Stimulated activated CD8-positive, alpha-beta memory T cell treated with anti-CD3 and anti-CD28 coated beads, Interleukin-4, amount 100 ng/mL, for 1 hour (primary cell): ENCODE measurements at places on chromosomes 16 and 17.
A peak's percentile ranks its signal among the peaks of the same experiment; 100 is the strongest.

DNA sequence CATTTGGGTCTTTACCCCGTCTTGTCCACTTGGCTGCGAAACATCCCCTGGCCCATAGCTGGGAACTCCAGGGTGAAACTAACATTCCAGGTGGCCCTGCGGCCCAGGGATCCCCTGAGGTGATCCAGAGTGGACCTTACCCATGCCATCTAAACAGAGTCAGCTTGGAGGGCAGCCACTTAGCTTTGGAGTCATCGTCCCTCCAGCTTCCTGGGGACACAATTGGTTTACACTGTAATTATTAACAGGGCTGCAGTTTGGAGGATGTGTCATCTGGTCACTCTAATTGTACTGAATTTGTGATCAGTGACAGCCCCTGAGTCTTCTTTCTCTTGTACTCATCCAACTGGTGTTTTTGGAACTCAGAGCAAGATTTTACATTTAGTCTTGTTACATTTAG lies 149.9 kb downstream of the ENGASE start:
- DNase-seq: no peak

- no peak for DNase-seq
These were observed 6.8 kb upstream of the SMTNL2 start for GRCh38 chr17:4577386-4577993.

DNA sequence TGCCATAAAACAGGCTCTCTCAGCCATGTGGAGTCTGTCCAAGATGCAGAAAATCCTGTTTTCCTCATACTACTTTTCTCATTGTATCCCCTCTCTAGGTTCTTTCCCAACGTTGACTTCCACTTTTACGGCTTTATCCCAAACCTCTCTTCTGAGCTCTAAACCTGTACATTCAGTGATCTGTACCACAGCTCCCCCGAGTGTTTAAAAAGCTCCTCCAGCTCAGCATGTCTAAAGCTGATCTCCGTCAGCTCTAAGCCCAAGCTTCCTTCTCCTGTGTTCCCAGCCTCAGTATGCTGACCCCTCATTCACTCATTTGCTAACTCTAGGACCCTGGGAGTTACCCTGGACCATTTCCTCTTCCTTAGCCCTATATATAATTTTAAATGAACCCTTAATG lies 144.6 kb downstream of the DNAH9 start:
- DNase-seq: no peak

- no peak for DNase-seq
These were observed 9.7 kb downstream of the HPR start for GRCh38 chr16:72072514-72073342.

- DNase-seq: no peak
These were observed 708.0 kb upstream of the SOX9 start for GRCh38 chr17:71412803-71413202.

DNA sequence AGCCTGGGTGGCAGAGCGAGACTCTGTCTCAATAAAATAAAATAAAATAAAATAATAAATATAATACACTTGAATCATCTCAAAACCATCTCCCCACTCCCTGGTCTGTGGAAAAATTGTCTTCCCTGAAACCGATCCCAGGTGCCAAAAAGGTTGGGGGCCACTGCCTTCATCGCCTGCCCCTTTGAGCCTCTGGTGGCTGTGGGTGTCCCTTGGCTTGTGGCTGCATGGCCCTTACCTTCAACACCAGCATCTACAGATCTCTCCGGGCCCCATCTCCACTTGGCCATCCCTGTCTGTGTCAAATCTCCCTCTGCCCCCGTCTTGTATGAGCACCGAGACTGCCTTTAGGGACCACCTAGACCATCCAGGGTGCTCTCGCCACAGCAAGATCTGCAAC lies 177.3 kb downstream of the SEC14L1 start:
- no peak for DNase-seq

DNA sequence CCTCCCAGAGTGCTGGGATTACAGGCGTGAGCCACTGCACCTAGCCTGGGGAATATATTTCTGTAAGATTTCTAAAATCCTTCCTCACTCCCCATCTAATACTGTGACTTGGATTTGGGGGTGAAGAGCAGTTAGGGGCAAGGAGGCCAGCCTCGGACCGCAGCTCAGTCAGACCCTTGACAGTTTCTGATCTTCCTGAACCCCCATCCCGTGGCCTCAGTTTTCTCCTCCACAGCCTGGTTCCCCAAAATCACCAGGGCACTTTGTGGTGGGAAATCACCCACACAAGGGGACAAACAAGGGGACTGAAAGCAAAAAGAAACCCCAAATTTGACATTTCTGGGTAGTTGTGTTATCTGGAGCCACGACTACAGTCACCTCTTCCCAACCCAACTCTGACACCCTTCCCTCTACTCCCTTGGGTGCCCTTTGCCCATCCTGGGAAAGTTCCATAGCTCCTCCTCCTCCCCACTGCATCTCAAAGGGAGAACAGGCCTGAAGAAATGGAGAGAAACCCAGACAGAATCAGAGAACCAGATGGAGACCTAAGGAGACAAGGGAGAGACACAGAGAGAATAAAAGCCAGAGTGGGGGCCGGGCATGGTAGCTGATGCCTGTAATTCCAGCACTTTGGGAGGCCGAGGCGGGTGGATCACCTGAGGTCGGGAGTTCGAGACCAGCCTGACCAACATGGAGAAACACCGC lies 2.8 kb upstream of the STAT5A start:
- DNase-seq: no peak

GRCh38 chr17:72266112-72266775 lies 145.4 kb downstream of the SOX9 start:
- no peak for DNase-seq

DNA sequence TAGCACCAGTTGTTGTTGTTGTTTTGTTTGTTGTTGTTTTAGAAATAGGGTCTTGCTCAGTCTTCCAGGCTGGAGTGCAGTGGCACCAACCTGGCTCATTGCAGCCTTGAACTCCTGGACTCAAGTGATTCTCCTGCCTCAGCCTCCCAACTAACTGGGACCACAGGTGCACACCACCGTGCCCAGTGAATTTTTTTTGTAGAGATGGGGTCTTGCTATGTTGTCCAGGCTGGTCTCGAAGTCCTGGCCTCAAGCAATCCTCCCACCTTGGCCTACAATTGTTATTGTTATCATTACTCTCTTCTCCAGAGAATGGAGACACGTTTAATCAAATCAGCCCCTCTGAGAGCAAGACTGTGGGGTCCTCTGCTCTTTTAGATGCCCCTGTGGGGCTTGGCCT lies 42.7 kb upstream of the EMP2 start:
- DNase-seq: no peak

GRCh38 chr16:87107201-87107600 lies 210.0 kb downstream of the C16orf95 start:
- DNase-seq: no peak

- no peak for DNase-seq
These were observed 101.4 kb downstream of the TNFRSF13B start for GRCh38 chr17:16870253-16871245.

- DNase-seq: peak; percentile 33
These were observed 787 bp downstream of the CTCF start for GRCh38 chr16:67562918-67563707.

- DNase-seq: no peak
These were observed 83.1 kb upstream of the AXIN2 start for GRCh38 chr17:65644545-65644944.

- DNase-seq: no peak
These were observed 240.0 kb upstream of the IRX5 start for GRCh38 chr16:54690710-54691109.

GRCh38 chr17:12592941-12593340 lies 72.7 kb upstream of the MYOCD start:
- no peak for DNase-seq

- DNase-seq: no peak
These were observed 41.6 kb upstream of the TAC4 start for GRCh38 chr17:49889500-49889899.

- no peak for DNase-seq
These were observed 4.4 kb downstream of the SNAI3 start for GRCh38 chr16:88681709-88682451.

DNA sequence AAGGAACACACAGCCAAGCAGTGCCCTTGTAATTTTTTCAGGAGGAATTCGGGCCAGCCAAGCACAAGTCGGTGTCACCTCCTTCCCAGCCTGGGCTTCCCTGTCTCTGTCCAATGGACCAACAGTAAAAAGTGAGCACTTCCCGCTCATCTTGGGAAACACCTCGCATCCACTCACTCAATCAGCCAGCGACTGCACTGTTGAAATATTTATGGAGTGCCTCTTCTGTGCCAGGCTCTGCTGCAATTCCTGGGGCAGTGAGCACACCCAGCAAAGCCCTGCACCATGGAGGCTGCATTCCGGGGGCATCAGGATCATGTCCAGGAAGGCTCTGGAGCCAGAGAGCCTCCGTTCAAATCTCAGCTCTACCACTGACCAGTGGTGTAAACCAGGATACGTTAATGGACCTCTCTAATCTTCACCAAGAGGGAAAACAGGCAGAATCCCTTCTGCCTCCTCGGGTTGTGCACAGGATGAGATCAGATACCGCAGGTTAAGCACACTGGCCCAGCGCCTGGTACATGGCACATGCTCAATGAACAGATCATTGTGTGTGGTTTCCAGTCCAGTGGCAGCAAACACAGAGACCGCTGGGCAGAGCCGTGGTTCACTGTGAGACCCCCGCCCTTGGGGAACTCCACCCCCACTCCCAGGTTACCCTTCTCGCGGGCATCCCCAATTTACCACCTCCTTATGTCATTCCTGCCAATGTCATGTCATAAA lies 194.3 kb downstream of the ZNF423 start:
- DNase-seq: no peak

DNA sequence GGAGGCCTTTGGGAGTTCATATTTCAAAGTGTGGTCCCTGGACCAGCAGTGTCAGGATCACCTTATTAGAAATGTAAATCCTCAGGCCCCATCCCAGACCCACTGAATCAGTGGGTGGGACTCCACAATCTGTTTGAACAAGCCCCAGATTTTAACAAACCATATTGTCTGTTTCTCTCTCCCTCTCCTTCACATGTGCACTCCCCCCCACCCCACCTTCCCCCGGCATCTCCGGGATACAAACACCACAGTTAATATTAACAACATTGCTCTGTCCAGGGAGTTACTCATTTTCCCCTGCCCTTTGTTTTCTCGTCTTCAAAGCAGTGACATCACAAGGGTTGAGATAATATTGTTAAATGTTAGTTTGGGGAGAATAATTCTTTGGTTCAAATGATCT lies 127.3 kb downstream of the KATNIP start:
- DNase-seq: no peak

- no peak for DNase-seq
These were observed 18.1 kb upstream of the C16orf87 start for GRCh38 chr16:46848768-46849764.

GRCh38 chr17:65537845-65538674 lies 23.4 kb downstream of the AXIN2 start:
- no peak for DNase-seq

DNA sequence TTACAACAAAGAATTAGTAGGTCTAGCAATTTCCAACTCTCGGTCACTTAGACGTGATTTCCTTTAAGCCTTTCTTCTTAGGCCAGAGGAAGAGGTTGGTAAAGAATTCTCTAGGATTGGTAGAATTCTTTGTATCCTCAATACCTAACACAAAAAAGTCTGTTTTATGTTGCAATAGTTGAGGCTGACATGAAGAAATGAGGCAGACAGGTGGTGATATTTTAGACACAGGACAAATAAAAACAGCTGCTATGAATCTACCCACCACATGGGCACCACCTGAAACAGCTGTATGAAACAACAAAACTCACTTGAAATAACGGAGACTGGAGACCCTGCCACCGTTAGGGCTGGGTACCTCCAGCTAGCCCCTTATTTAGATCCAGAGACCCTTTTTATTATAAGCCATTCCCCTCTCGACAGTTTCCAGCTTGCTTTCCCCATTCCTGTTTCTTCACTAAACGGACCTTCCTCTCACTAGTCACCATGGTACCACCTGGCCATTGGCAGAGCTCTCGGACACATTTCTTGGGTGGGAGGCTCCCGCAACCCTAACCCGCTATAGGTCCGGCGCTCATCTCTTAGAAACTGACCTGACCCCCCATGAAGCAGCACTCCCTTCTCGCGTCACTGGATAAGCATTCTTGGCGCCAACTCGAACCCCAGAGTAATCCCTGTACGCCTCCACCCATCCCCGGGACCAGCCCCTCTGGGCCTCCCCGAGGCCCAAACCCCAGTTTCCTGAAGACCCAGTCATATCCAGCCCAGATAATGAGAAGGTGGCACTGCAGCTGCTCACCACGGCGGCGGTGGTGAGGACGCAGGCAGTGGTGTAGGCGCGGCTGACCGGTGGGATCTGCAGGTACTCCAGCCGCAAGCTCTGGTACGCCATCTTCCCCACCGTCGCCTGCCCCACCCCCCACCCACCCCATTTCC lies at the start of gene DERL2:
Gene DERL2 (minus strand): TSS at position 909 of the 936 bp plus-strand sequence. CDS start 17 bp downstream, at position 892.
- no peak for DNase-seq
